Osteocyte (in vitro differentiated cells): ENCODE measurements at places on chromosomes 3 and 15. TPM values are rescaled to one million over a fixed set of nuclear protein-coding genes. Genes with fewer than 3 reads are reported as not detected.

Gene CHST13
- total RNA-seq, result not detected in 2 replicates

Gene PSTPIP1
- not detected in 2 replicates for total RNA-seq

Gene GLDN
- total RNA-seq, result not detected in 2 replicates

DNA sequence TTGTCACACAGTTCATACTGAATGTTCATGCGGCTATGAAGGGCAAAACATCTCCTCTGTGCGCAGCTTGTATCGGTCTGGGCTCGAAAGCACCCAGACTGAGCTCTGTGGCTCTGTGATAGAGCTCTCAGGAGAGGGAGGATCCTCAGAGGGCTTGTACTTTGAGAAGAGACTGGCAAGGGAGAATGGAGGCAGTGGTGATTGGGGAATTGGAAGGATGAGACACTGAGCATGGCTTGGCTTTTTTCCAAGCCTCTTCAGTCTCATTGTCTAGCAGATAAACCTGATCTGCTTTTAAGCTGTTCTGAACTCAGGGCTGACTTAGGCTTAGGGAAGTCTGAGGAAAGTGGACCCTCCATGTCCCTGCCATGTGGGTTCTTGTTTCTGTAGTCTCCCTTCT lies 43.0 kb downstream of the RAD54L2 start:
- peaks cover 20% of the 10 kb centered on the region for H3K4me1 ChIP-seq
- no peaks in the 10 kb centered on the region for H3K27me3 ChIP-seq
- no peak overlapping the region for H3K4me3 ChIP-seq
- no peak for DNase-seq
- peaks cover 16% of the 10 kb centered on the region for H3K36me3 ChIP-seq

Gene CCR8
- not detected in 2 replicates for total RNA-seq

Gene SPINK8
- not detected in 2 replicates for total RNA-seq

Gene UBE2E2
- total RNA-seq, result 42.4 and 67.3 TPM in 2 replicates

GRCh38 chr3:163538387-163538786 lies 1539.9 kb downstream of the SI start:
- H3K27ac ChIP-seq, result no peak overlapping the region
- no peak overlapping the region for H3K4me3 ChIP-seq
- H3K4me1 ChIP-seq, result no peaks in the 10 kb centered on the region
- no peaks in the 10 kb centered on the region for H3K27me3 ChIP-seq

Gene CHRM5
- not detected in 2 replicates for total RNA-seq

DNA sequence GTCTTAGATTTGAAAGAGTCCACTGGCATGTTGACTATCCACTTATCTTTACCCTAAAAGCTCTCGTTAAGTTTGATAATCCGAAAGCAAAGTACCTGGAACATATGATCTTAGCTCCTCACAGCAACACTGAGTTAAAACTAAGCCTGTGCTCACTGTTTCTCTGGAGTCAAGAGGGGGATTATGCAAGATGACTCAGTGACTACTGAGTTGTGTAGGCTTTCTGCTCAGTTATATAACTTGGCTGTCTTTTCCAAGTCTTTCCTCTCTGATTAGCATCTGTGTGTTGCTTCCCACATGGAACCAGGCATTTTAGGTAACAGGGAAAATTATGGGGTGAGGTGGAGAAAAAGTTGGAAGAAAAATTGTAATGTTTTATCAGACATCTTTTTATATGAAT lies 31.2 kb upstream of the MYO5C start:
- no peak for DNase-seq
- H3K4me1 ChIP-seq, result peaks cover 3% of the 10 kb centered on the region
- peaks cover 45% of the 10 kb centered on the region for H3K36me3 ChIP-seq
- no peak overlapping the region for H3K4me3 ChIP-seq
- no peak overlapping the region for H3K27ac ChIP-seq
- no peaks in the 10 kb centered on the region for H3K27me3 ChIP-seq

GRCh38 chr15:92383519-92384324 lies 10.0 kb upstream of the ST8SIA2 start:
- H3K27me3 ChIP-seq, result peaks cover 45% of the 10 kb centered on the region
- H3K4me1 ChIP-seq, result peaks cover 14% of the 10 kb centered on the region
- no peak overlapping the region for H3K27ac ChIP-seq
- no peak overlapping the region for H3K4me3 ChIP-seq
- no peaks in the 10 kb centered on the region for H3K36me3 ChIP-seq
- no peak for DNase-seq

Gene AHSG
- total RNA-seq, result not detected in 2 replicates

GRCh38 chr15:101578443-101578894 lies 73.7 kb downstream of the TM2D3 start:
- H3K36me3 ChIP-seq, result no peaks in the 10 kb centered on the region
- no peaks in the 10 kb centered on the region for H3K27me3 ChIP-seq
- H3K27ac ChIP-seq, result no peak overlapping the region
- H3K4me3 ChIP-seq, result no peak overlapping the region
- H3K4me1 ChIP-seq, result peaks cover 9% of the 10 kb centered on the region

GRCh38 chr15:92902737-92903593 lies 2.8 kb downstream of the CHD2 start:
- no peak for DNase-seq
- no peaks in the 10 kb centered on the region for H3K27me3 ChIP-seq
- H3K36me3 ChIP-seq, result peaks cover 46% of the 10 kb centered on the region
- H3K27ac ChIP-seq, result peak overlapping the region; percentile 100

- H3K4me3 ChIP-seq, result no peak overlapping the region
- no peak overlapping the region for H3K27ac ChIP-seq
- H3K27me3 ChIP-seq, result no peaks in the 10 kb centered on the region
- no peak for DNase-seq
- H3K4me1 ChIP-seq, result peaks cover 9% of the 10 kb centered on the region
Observed at GRCh38 chr3:177852001-177852807, 654.9 kb upstream of the TBL1XR1 start.

GRCh38 chr3:33149342-33149741 lies 35.5 kb downstream of the CRTAP start:
- H3K4me1 ChIP-seq, result peaks cover 46% of the 10 kb centered on the region
- H3K27me3 ChIP-seq, result no peaks in the 10 kb centered on the region
- no peak for DNase-seq
- no peak overlapping the region for H3K4me3 ChIP-seq
- H3K36me3 ChIP-seq, result peaks cover 18% of the 10 kb centered on the region
- no peak overlapping the region for H3K27ac ChIP-seq

DNA sequence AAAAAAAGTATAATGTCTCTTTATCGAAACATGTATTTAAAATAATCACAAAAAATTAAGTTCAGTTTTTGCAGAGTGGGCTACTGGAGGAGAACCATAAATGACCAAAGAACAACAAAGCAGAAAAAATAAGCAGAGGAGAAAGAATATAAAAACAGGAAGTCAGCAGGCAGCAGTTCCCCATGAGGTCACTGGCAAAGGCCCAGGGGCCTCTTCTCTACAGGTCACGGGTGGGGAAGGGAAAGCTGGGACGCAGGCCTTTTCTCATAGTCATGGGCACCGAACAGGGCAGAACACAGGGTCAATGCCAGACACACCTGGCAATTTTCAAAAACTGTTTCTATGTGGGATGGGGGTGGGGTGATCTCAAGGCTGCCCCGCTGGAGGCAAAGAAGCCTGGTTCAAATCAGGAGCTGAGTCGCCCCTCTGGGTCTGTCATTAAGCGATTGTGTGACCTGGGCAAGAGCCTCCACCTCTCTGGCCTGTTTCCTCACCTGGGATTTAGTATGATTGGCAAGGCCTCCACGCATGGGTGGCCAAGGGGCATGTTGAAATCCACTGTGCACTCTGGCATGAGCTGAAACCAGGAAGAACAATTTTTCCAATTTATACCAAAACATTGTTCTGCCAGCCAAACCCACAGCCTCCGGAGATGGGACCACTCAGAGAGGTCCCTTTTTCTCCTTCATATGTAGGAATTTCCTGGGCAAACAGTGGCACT lies 43.8 kb upstream of the UACA start:
- peaks cover 71% of the 10 kb centered on the region for H3K4me1 ChIP-seq
- no peaks in the 10 kb centered on the region for H3K27me3 ChIP-seq
- H3K4me3 ChIP-seq, result no peak overlapping the region
- H3K36me3 ChIP-seq, result peaks cover 3% of the 10 kb centered on the region

GRCh38 chr15:100733101-100733842 lies 130.9 kb downstream of the ASB7 start:
- H3K36me3 ChIP-seq, result no peaks in the 10 kb centered on the region
- H3K27ac ChIP-seq, result peak overlapping the region; percentile 31
- DNase-seq, result no peak

Gene CFAP100
- not detected in 2 replicates for total RNA-seq

DNA sequence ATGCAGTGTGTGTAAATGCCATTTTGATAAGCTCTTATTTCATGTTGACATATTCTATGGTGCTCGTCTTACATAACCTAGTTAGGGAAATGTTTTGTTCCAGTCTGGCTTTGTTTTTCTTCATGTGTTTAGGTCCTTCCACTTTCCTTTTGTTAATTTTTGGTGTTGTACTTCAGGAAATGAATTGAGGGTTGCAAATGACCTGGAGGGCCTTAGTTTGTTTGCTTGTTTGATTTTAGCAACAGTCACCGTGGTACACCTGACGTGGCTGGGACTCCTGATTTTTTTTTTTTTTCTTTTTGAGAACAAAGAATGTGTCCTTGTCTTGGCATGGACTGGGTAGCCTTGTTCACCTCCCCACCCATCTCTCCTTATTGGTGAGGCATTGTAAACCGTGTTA lies 114.8 kb downstream of the IGF1R start:
- peak; percentile 13 for DNase-seq
- H3K27ac ChIP-seq, result peak overlapping the region; percentile 61
- H3K4me3 ChIP-seq, result no peak overlapping the region
- no peaks in the 10 kb centered on the region for H3K27me3 ChIP-seq

GRCh38 chr15:78155355-78155939 lies 6.3 kb downstream of the IDH3A start:
- peak overlapping the region; percentile 1 for H3K27ac ChIP-seq
- no peaks in the 10 kb centered on the region for H3K27me3 ChIP-seq
- H3K36me3 ChIP-seq, result peaks cover 9% of the 10 kb centered on the region
- DNase-seq, result no peak
- no peak overlapping the region for H3K4me3 ChIP-seq

- peaks cover 39% of the 10 kb centered on the region for H3K36me3 ChIP-seq
- no peaks in the 10 kb centered on the region for H3K4me1 ChIP-seq
- H3K27me3 ChIP-seq, result no peaks in the 10 kb centered on the region
Observed at GRCh38 chr3:138289701-138290100, 40.0 kb downstream of the NME9 start.

- H3K4me3 ChIP-seq, result no peak overlapping the region
- no peak for DNase-seq
Observed at GRCh38 chr15:98568382-98569017, 79.8 kb upstream of the IGF1R start.

DNA sequence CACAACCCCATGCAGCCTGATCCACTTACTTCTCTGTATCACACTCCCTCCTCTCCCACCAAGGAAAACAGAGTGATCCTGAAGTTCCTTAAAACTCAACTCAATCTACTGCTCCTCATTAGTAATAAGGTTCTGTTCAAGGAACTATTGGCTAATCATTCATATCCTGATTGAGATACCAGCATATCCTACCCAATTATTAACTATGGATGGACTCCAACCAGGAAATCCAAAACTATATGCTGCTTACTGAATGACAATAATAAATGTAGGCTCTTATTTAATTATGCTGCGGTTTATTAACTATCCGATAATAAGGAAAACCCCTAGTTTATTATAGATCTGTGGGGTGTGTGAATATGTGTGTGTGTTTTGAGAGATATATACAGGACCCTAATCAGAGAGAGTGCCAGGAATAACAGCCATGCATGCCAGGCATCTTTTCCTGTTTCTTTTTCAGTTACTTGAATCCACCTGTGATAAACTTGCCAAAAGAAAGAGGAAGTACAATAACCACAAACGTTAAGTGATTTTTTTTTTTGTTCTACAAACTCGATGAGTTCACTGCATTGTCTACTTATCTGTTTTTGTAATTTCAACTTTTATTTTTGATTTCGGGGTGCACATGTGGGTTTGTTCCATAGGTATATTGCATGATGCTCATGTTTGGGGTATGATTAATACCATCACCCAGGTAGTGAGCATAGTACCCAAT lies 1031.7 kb upstream of the CFAP20DC start:
- H3K27me3 ChIP-seq, result peaks cover 4% of the 10 kb centered on the region
- H3K27ac ChIP-seq, result no peak overlapping the region
- H3K4me3 ChIP-seq, result no peak overlapping the region
- DNase-seq, result no peak

- no peak for DNase-seq
- no peaks in the 10 kb centered on the region for H3K27me3 ChIP-seq
- H3K4me3 ChIP-seq, result peak overlapping the region; percentile 82
- H3K4me1 ChIP-seq, result peaks cover 67% of the 10 kb centered on the region
- peak overlapping the region; percentile 96 for H3K27ac ChIP-seq
Observed at GRCh38 chr15:90870354-90871138, 2.2 kb downstream of the FURIN start.

Gene GOLGA8R
- 4.9 and 5.4 TPM in 2 replicates for total RNA-seq

- no peaks in the 10 kb centered on the region for H3K4me1 ChIP-seq
- DNase-seq, result no peak
- no peak overlapping the region for H3K4me3 ChIP-seq
Observed at GRCh38 chr15:38524156-38524555, 40.5 kb downstream of the RASGRP1 start.

DNA sequence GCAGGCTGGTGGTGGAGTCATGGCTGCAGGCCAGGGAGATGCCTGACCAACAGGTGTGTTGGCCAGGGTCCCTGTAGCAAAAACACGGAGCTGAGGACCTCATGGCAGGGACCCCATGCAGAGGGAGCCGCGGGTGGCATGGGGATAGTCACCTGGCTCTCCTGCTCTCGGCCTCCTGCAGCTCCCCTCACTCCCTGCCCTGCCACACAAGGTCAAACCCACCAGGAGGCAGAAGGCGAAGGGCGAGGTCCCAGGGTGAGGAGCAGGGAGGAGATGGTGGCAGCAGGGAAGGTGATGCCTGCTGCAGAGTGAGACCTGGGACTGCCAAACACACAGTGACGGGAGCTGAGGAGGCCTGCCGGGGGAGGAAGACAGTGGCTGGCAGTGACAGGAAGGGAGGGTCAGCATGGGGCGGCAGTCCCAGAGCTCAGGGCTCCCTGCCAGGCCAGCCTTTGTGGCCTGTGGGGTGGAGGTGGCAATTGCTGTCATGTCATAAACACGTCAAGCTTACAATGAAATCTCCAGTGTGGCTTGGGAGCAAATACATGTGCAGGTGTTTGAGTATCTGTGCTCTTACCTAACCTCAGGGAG lies 144.3 kb downstream of the TJP1 start:
- DNase-seq, result peak; percentile 62
- H3K4me1 ChIP-seq, result peaks cover 24% of the 10 kb centered on the region
- H3K4me3 ChIP-seq, result no peak overlapping the region
- no peaks in the 10 kb centered on the region for H3K36me3 ChIP-seq

GRCh38 chr3:37074178-37074577 lies 80.9 kb downstream of the MLH1 start:
- H3K27ac ChIP-seq, result peak overlapping the region; percentile 85
- H3K4me1 ChIP-seq, result peaks cover 28% of the 10 kb centered on the region
- H3K27me3 ChIP-seq, result no peaks in the 10 kb centered on the region
- H3K36me3 ChIP-seq, result peaks cover 27% of the 10 kb centered on the region

GRCh38 chr3:180135101-180135500 lies 98.4 kb upstream of the PEX5L start:
- DNase-seq, result no peak
- H3K36me3 ChIP-seq, result no peaks in the 10 kb centered on the region
- H3K27ac ChIP-seq, result no peak overlapping the region
- H3K4me3 ChIP-seq, result no peak overlapping the region
- H3K27me3 ChIP-seq, result no peaks in the 10 kb centered on the region
